T-helper 9 cell (primary cell): ENCODE measurements at places on chromosomes 1 and 21.

- DNase-seq = no peak
Measured at GRCh38 chr1:13916530-13916929, 216.5 kb downstream of the PRDM2 start.

- no peak for DNase-seq
Measured at GRCh38 chr1:197366996-197367395, 98.9 kb downstream of the CRB1 start.

GRCh38 chr1:54464477-54465146 is 58.4 kb upstream of the SSBP3 start:
- no peak for DNase-seq

- DNase-seq = no peak
Measured at GRCh38 chr1:237281481-237281880, 239.5 kb downstream of the RYR2 start.

DNA sequence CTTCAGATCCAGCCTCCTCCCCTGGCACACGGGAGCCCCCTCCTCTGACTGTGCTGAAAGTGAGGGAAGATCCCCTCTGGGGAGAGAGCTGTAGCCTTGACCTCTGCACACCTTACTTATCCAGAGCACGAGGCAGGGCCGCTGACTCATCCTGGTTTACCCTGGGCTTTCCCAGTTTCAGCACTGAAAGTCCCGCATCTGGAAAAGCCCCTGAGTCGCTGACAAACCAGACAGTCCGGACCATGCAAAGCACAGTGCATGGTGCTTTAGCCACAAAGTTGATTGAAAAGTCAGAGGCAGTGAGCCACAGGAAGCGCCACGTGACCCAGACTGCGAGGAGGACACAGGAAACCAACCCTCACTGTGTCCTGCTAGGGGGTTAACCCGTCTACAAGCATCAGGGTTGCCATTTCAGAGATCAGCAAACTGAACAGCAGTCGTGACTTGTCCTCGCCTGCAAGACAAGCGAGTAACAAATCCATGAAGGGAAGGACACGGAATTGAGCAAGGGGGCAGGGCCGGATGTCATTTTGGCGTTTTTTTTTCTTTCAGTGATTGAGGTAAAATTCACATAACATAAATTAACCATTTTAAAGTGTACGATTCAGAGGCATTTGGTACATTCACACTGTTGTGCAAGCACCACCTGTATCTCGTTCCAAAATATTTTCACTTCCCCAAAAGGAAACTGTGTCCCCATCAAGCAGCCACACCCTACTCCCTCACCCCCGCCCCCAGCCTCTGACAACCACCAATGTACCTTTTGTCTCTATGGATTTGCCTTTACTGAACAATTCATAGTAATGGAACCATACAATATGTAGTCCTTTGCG is 19.9 kb upstream of the IFNGR2 start:
- peak; percentile 64 for DNase-seq

GRCh38 chr1:19664453-19665185 is at the start of gene HTR6:
Gene HTR6, plus strand, starts transcription at chr1:19664875. Its CDS starts 879 bp downstream, at chr1:19665754.
- DNase-seq = peak; percentile 30
